Hematopoietic multipotent progenitor cell treated with erythropoietin and hydrocortisone succinate and interleukin-3 and kit ligand, for 6 days (in vitro differentiated cells): ENCODE measurements at places on chromosomes 2 and 18.

DNA sequence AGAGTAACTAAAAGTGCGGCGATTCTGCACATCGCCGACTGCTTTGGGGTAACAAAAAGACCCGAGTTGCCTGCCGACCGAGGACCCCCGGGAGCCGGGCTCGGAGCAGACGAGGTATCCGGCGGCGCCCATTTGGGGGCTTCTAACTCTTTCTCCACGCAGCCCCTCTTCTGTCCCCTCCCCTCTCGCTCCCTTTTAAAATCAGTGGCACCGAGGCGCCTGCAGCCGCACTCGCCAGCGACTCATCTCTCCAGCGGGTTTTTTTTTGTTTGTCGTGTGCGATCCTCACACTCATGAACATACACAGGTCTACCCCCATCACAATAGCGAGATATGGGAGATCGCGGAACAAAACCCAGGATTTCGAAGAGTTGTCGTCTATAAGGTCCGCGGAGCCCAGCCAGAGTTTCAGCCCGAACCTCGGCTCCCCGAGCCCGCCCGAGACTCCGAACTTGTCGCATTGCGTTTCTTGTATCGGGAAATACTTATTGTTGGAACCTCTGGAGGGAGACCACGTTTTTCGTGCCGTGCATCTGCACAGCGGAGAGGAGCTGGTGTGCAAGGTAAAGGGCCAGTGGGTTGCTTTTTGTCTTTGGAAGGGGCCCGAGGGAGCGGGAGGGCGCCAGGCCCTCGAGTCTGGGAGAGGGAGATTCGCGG, 1.4 kb downstream of the TRIB2 start:
- peak; percentile 57 for DNase-seq

GRCh38 chr18:13548106-13548819, 178.1 kb downstream of the FAM210A start:
- DNase-seq: no peak

DNA sequence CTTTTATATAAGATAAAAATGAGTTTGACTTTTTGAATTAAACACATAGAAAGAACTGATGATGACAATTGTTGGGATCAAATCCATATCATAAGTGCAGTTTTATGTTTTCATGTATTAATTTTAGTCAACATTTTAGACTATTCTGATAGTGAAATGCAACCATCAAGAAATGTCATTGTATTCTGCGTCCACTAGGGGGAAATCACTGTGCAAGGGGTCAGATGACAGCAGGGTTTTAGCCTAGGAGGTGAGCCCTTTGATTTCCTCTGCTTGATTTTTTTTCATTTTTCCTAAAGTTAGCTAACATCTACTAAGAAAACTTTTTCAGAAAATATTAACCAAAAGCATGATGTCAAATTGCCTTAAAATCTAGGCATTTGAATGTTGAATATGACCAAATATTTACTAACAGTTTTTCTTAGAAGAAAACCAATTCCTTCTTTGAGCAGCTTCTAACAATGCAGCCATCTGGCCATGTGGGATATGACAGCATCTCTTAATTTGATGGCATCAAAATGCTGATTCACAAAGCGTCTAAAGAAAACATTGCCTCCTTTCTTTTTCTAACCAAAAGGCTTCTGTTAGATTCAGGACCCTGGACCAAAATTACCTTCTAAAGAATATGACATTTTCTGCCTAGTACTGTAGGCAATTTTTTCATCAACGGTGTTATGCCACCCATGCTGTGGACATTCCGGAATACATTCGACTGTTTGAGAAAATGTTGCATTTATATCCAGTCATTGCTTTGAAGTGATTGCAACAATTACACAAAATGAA, 141.5 kb downstream of the SPHKAP start:
- DNase-seq: peak; percentile 44

- DNase-seq: no peak
These were observed 569.8 kb downstream of the ARHGAP15 start for GRCh38 chr2:143698888-143699570.

DNA sequence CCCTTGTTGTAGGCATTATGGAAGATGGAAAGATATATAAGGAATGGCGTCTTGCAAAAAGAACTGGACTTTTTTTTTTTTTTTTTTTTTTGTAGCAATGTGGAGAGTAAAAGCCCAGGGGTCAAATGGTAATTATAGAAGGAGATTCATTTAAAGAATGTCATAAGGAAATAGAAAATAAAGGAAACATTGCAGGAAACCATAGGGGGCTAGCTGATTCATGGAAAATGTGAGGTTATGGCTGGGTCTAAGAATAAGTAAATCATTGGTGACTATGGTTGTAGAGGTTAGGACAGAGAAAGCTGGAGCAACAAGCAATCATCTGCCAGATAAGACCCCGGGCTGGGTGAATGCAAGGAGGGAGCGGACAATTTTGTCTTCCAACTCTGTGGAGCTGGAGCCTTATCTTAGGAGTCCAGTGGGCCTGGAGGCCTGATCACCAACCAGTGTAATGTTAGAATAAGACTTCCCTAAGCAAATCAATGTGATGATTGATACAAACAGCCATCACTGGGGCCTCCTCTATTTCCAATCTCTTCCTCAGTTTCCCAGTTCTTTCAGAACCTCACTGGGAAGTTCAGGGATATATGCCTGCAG, 201.2 kb upstream of the TNP1 start:
- DNase-seq: no peak

- no peak for DNase-seq
These were observed 121.1 kb downstream of the HDAC4 start for GRCh38 chr2:239279508-239280295.

DNA sequence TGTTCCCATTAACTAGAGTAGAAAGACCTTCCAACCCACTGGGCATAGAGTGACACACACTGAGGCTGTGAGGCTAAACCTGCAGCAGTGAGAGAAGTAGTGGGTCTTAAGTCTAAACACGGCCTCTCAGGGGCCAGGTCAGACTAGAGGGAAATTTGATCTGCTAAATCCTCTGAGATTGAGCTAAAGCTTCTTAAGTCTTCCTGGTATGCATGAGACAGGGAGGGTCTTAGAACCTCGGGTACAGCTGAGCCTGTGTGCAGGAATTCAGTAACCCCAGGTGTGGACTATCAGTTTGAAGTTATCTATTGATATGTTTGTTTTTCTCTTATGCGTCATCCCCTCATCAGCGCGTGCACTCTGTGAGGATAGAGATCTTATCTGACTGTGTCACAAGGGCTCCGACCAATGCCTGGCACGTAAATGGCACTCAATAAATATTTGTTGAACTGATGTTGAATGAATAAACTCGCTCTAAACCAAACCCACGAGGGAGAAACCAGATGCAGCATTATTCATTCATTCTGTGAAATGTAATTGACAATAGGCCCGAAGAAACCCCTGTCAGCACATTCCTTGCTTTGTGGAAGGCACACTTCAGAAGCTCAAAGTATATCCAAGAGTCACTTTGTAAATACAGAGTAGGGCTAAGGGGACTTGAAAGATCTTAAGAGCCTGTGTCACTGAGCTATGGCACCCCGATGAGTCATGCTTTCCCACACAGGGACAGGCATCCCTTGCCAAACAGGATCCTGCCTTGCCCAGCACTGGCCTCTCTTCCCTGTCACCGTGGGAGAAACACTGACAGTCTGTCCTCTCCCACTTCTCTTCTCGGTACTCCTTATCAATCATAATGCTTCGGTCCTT, 21.7 kb upstream of the RAB10 start:
- peak; percentile 35 for DNase-seq

DNA sequence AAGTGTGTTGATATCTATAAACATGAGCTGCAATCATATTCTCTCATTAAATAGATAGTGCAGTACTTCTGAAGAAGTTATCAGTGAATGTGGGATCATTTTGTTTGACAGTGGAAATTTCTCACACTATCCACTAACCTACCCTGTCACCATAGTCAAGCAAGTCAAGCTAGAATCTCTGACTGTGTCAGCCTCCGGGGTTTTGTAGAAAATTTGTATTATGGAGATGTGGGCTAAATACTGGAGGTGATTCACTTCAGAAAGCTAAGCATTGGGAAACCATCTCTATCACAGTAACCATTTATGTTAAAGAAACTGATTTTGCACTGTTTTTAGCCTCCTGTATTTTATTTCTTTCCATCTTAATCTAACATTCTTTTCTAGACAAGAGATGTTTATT, 126.6 kb upstream of the CREB1 start:
- no peak for DNase-seq

DNA sequence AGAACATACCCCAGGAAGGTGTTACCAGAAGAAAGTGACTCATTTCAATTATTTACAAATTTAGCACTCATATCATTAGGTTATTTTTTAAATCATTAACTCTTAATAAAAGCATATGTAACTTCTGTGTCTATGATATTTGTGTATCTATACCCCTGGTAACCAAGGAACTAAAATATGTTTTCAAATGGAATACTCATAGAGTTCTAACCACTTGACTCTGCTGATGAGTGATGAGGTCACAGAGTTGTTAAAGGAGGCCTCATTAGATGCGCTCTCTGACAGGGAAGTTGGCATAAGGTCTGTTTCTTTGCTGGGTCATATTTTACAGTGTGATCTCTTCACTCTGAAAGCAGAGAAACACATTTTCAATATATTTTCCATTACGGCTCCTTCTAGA, 73.4 kb downstream of the CCDC150 start:
- DNase-seq: no peak

GRCh38 chr2:129801575-129801974, 177.9 kb upstream of the RAB6C start:
- no peak for DNase-seq

DNA sequence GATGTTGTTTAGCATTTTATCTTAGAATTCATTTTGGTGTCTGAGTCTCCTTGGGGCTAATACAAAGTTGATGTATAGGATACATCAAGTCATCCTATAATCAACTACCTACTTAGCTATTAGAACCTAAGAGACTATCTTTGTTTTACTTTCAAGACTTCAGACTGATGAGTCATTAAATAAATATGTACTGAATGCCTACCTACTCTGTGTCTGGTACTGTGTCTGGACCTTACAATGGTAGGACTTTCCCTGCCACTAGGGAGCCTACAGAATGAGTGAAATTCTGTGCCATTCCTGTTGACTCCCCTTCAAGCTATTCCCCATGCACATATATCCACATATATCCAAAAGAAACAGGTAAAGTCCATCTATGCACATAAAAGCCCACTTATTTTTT, 114.5 kb downstream of the ERBB4 start:
- no peak for DNase-seq

GRCh38 chr2:28251337-28251736, 141.3 kb upstream of the FOSL2 start:
- no peak for DNase-seq

DNA sequence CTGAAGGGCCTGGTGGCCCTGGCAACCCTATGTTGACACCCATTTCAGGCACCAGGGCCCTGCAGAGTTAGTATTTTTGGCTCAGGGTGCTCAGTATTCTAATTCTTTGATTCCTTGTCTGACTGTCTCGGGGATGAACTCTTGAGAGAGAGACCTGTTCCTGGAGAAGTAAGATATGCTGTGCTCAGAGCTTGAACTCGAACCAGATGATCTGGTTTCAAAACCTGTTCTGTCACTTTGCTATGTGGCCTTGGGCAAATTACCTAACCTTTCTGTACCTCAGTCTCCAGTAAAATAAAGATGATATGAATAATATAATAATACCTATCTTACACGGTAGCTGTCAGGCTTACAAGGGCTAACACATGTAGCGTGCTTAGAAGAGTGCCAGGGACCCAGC, 294.2 kb downstream of the DYSF start:
- DNase-seq: no peak

DNA sequence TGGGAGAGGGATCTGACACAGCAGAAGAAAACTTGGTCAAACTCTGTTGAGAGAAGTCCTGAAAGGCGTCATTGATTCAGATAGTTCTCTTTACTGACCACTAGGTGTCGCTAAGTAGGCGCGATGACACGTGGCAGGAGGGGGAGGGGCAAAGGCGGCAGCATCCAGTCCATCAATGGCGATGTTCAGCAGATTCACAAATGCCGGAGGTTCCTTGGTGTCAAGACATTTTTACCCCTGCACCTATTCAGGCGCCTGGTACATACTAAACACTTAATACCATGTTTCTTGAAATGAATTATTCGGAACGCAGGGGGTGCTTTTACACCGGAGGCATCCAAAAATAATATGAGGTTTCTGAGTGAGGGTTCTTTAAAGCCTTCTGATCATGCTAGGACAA, 3.0 kb upstream of the PLEK start:
- DNase-seq: peak; percentile 97

DNA sequence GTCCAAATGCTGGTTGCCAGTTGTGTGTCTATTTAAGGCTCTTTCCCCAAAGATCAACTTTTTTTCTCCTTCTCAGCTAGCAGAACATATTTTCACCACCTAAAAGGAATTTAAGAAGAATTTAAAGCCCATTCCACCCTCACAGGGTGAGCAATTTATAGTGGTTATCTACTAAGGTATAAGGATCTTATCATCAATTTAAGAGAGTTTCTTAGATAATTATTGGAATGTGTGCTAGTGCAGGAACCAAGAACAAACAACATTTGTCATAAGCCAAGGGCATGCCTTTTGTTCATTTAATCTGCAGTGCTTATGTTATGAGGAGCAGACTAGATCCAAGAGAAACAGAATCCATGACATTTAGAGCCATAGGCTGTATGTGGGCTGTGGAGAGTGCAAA, 37.2 kb downstream of the NLRC4 start:
- no peak for DNase-seq

GRCh38 chr2:175309799-175310198, 128.3 kb upstream of the ATP5MC3 start:
- peak; percentile 47 for DNase-seq

DNA sequence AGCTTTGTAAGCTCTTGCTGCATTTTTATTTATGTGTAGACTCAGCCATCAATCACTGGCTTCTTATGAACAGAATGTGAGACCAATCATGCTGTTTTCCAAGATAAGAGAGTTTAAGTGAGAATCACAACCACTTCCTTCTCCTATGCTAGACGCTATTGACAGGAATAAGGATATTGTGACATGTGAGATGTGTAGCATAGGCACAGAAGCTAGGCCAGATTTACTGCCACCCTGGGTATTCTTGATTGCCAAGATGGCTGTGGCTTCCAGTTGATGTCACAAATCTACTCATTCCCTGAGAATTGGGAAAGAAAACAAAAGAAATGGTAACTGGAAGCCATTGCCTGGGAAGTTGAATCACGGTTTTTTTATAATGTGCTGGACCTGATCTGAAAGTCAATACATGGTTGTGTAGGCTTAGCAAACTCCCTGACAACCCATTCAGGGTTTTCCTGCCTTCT, 49.9 kb downstream of the RAB27B start:
- peak; percentile 55 for DNase-seq

- no peak for DNase-seq
These were observed 556 bp downstream of the DNMT3A start for GRCh38 chr2:25341011-25341727.

DNA sequence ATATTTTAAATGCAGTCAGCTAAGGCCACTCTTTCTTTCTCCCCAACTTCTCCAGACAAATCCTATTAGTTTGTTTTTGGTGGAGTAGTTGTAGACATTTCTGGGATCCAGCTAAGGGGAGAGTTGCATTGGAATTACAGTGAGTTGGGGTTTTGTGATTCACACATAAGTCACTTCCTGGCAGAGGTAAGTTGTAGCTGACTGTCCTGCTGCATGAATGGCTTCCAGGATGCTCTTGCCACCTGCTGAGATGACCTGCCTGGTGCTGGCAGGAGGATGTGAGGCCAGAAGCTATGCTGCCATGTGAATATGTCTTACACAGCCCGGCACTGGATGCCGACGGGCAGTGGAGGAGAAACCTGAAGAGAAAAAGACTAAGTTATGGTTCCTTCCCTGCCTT, 243.7 kb downstream of the TDRD15 start:
- no peak for DNase-seq
